ENCODE measurements at places on chromosomes 7 and 10.

DNA sequence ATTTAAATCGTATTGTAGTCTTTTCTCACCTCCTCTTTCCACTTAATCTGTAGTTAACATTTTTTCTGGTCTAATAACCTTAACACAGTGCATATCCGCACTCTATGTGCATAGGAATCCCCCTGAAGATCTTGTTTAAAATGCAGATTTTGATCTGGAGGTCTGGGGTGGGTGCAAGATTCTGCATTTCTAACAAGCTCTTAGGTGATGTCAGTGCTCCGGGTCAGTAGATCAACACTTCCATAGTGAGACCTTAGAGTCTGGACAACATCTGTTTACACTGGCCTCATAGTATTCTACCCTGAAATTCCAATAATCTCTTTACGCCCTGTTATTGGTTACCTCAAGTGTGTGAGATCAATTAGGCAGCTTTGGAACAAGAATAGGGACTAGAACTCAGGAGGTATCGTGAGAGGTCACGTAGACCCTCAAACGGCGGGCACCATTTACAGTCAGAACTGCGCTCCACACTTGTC, 434 bp upstream of the PLEKHA8 start:
- no peak for DNase-seq

DNA sequence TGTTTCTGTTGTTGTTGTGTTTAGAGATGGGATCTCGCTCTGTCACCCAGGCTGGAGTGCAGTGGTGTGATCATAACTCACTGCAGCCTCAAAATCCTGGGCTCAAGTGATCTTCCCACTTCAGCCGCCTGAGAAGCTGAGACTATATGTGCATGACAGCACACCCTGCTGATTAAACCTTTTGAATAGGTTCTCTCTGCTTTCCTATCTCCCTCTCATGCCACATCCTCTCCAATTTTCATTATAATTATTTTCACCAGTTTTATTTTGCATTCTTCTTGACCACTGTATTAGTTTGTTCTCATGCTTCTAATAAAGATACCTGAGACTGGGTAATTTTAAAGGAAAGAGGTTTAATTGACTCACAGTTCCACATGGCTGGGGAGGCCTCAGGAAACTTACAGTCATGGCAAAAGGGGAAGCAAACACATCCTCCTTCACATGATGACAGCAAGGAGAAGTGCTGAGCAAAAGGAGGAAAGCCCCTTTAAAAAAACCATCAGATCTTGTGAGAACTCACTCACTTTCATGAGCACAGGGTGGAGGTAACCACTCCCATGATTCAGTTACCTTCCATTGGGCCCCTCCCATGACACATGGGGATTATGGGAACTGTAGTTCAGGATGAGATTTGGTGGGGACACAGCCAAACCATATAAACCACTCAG, 12.9 kb downstream of the AGK start:
- DNase-seq = no peak

DNA sequence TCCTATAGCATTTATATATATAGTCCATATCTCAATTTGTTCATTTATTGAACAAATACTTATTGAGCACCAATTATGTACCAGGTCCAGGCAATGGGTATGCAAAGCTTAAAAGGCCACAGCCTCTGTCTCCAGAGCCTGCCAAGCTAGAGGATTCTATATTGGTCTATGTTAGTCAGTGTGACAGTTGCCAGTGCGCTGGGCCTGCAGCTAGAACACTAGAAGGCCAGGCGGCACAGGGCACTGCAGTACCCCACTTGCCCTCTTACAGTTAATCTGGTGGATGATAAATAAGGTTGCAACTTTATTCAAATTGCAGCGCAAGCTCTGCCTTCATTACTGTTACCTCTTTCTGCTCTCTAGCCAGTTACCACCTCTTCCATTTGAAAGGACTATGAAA, 68.8 kb downstream of the PPP1R3C start:
- no peak for DNase-seq

GRCh38 chr10:18906636-18907035, 142.0 kb upstream of the MALRD1 start:
- no peak for DNase-seq

GRCh38 chr10:48254750-48255512, 19.6 kb downstream of the FRMPD2 start:
- DNase-seq = no peak

DNA sequence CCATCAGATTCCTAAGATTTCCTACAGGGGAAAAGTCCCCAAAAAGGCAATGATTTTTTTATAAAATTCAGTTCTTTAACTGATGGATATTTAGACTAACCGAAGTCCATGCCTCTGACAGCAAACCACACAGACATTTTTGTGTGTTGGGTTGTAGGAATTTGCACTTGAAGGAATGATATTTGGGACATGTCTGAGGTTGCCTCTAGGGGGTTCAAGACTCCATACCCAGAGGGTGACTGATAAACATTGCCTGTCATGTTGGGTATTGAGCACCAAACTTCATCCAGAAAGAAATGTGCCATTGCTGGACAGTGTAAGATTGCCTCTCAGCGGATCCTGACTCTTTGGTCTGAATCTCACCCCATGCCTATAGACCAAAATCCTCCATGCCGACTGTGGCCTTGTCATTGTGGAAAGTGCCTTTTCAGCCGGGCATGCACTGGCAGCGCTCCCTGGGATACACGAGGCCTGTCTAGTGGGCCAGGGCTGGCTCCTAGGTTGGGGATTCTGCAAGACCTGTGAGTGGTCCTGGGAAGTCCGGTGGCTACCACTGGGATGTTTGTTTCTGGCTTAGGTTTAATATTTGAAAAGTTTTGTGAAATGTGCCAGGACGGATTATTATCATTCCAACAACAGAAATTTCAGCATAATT, 252.9 kb downstream of the WDR37 start:
- DNase-seq = no peak

DNA sequence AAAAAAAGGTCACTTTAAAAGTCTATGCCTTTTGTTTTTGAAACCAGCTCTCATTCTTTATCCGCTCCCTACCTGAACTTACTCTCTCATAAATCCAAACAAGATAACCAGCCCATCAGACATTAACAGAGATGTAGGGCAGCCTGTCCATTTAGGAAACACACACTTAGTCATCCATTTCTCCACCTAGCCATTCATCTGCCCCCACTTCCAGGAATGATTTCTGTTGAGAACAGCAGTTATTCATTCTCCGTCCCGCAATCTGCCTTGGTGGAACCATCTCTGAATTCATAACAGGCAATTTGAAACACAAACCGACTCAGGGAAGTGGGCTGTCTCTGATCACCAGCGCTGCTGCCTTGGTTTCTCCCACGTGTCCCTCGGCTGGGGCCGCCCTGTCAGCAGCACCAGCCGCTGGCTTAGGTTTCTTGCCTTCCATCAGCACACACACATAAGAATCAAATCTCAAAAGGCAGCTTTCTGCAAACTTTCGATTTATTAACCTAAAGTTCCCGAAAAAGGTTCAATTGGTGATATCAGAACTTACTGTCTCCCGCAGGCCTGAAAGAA, 528.2 kb upstream of the NRP1 start:
- peak; percentile 21 for DNase-seq

- no peak for DNase-seq
Measured at GRCh38 chr10:43294241-43294658, 27.4 kb upstream of the RASGEF1A start.

Data from amniotic epithelial cell (primary cell).